ENCODE measurements at places on chromosomes 5 and 9. TPM values are rescaled to one million over a fixed set of nuclear protein-coding genes. Genes with fewer than 3 reads are reported as not detected.

GRCh38 chr5:55604611-55605067 is 69.9 kb upstream of the PLPP1 start:
- no peaks in the 10 kb centered on the region for H3K27me3 ChIP-seq
- H3K4me3 ChIP-seq, result no peak overlapping the region
- peaks cover 55% of the 10 kb centered on the region for H3K4me1 ChIP-seq
- no peaks in the 10 kb centered on the region for H3K36me3 ChIP-seq

DNA sequence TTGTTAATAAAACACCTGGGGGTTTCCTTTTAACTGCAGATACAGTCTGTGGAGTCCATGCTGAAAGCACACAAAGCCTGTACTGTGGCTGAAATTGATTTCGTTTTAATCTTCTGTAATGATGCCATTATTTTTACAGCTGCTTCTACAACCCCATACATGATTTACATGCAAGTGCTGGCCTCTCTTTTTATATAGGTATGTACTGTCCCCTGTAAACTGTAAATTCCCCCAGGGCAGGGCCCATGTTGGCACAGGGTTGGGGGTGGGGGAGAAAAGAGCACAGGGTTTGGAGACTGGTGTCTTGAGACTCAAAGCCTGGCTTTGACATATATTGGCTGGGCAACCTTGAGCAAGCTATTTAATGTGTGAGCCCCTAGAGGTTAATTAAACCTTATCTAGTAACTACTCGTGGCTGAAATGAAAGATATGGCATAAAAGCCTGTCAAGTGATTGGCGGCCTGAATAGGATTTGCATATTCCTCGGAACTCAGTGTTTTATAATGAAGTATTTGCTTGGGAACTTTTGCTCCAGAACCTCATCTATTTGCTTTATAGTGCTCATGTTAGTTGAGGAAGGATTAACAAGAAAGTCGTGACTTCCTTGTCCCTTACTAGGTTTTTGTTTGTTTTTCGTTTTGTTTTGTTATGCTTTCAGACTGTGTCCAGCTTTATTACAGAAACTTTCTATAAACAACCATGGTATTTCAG is 34.0 kb downstream of the KLF4 start:
- no peak for DNase-seq
- H3K4me3 ChIP-seq, result no peak overlapping the region
- no peaks in the 10 kb centered on the region for H3K4me1 ChIP-seq
- H3K27me3 ChIP-seq, result no peaks in the 10 kb centered on the region
- no peak overlapping the region for H3K27ac ChIP-seq

- H3K4me1 ChIP-seq, result peaks cover 16% of the 10 kb centered on the region
- H3K27ac ChIP-seq, result peak overlapping the region; percentile 95
- DNase-seq, result peak; percentile 56
- peaks cover 6% of the 10 kb centered on the region for H3K36me3 ChIP-seq
- H3K4me3 ChIP-seq, result peak overlapping the region; percentile 49
Measured at GRCh38 chr5:43017428-43017815, 22.7 kb downstream of the ANXA2R start.

- DNase-seq, result peak; percentile 45
- peak overlapping the region; percentile 54 for H3K27ac ChIP-seq
- H3K27me3 ChIP-seq, result no peaks in the 10 kb centered on the region
- H3K4me1 ChIP-seq, result peaks cover 48% of the 10 kb centered on the region
- no peak overlapping the region for H3K4me3 ChIP-seq
Measured at GRCh38 chr5:140575309-140575708, 10.7 kb downstream of the SLC35A4 start.

- H3K4me3 ChIP-seq, result no peak overlapping the region
- H3K36me3 ChIP-seq, result peaks cover 52% of the 10 kb centered on the region
- no peaks in the 10 kb centered on the region for H3K4me1 ChIP-seq
- no peaks in the 10 kb centered on the region for H3K27me3 ChIP-seq
- H3K27ac ChIP-seq, result no peak overlapping the region
Measured at GRCh38 chr5:142000704-142001484, 11.9 kb downstream of the GNPDA1 start.

DNA sequence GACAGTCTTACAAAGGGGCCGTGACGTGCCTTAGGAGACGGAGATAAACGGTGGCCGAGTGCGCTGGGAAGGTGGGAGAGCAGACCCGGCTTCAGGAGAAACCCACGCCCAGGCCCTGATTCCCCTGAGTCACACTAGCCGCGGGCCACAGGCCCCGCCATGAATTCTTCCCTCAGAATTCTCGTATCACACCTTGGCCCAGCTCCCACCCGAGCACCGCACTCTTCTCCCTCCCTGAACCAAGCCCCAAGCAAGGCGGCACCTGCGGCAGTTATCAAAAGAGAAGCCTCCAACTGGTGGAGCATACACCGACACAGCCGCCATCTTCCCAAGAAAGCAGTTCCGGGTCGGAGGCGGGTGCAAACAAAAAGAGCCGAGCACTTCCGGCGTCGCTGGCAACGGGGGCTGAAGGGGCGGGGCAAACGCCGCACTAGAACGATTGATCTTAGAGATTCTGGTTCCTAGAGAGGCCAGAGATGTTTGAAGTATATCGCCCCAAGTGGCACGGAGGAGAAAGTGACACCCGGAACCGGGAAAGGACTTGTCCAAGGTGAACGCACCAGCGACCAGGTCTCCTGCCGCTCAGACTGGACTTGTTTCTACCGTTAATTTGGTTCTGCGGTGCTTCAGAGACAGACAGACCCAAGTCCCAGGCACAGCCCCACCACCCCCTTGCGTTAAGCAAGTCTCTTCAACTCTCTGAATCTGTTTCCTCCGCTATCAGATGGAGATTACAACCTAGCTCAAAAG is at the start of gene PSMB7:
PSMB7 (minus strand) TSS at position 341 of the 750 bp plus-strand sequence; CDS start at position 324, 17 bp downstream.
- H3K27me3 ChIP-seq, result no peaks in the 10 kb centered on the region
- peak within 1 kb of the TSS; percentile 60 for H3K27ac ChIP-seq
- peak; percentile 94 for DNase-seq
- H3K36me3 ChIP-seq, result peaks cover 45% of the 10 kb centered on the region
- peaks cover 26% of the 10 kb centered on the region for H3K4me1 ChIP-seq

DNA sequence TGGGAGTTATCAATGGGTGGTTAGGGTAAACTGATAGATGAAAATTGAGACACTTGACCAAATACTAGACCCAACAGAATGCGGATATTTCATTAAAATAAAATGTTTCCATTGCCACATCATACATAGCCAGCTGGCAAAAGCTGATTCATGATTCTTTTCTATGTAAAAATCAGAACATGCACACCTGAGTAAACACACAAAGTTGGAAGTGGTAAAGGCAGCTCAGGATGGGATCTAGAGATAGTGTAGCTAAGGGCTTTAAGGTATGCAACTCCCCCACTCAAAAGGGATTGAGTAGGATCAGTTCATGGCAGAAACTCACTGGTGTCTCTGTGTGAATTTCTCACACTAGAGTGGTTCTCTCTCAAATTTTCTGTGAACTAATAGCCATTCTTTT is 541.1 kb upstream of the GRAMD2B start:
- DNase-seq, result no peak
- H3K4me1 ChIP-seq, result no peaks in the 10 kb centered on the region
- no peaks in the 10 kb centered on the region for H3K36me3 ChIP-seq
- no peak overlapping the region for H3K4me3 ChIP-seq

GRCh38 chr9:131739959-131740648 is at the start of gene RAPGEF1:
TSS of gene RAPGEF1 (minus strand) at chr9:131740076. CDS start at chr9:131739830, 246 bp downstream.
- no peaks in the 10 kb centered on the region for H3K27me3 ChIP-seq
- H3K36me3 ChIP-seq, result 0 out of 2 replicates have a peak, but pooled peaks cover 3% of the 10 kb centered on the region
- H3K4me1 ChIP-seq, result peaks cover 17% of the 10 kb centered on the region
- peak within 1 kb of the TSS; percentile 86 for H3K4me3 ChIP-seq

GRCh38 chr9:133792721-133793470 is 54.7 kb upstream of the SARDH start:
- H3K4me1 ChIP-seq, result peaks cover 11% of the 10 kb centered on the region
- H3K27me3 ChIP-seq, result no peaks in the 10 kb centered on the region
- peaks cover 87% of the 10 kb centered on the region for H3K36me3 ChIP-seq
- peak; percentile 82 for DNase-seq
- no peak overlapping the region for H3K27ac ChIP-seq

GRCh38 chr5:135930029-135930948 is 24.5 kb downstream of the LECT2 start:
- no peaks in the 10 kb centered on the region for H3K36me3 ChIP-seq
- peaks cover 82% of the 10 kb centered on the region for H3K27me3 ChIP-seq
- H3K27ac ChIP-seq, result no peak overlapping the region
- H3K4me3 ChIP-seq, result no peak overlapping the region
- peaks cover 4% of the 10 kb centered on the region for H3K4me1 ChIP-seq

GRCh38 chr5:142716963-142717362 is 31.1 kb upstream of the FGF1 start:
- no peaks in the 10 kb centered on the region for H3K36me3 ChIP-seq
- no peak overlapping the region for H3K27ac ChIP-seq
- peak; percentile 38 for DNase-seq

GRCh38 chr5:74079971-74080556 is 454.1 kb downstream of the ARHGEF28 start:
- H3K4me3 ChIP-seq, result no peak overlapping the region
- H3K36me3 ChIP-seq, result no peaks in the 10 kb centered on the region
- H3K4me1 ChIP-seq, result no peaks in the 10 kb centered on the region
- H3K27ac ChIP-seq, result no peak overlapping the region
- DNase-seq, result no peak

DNA sequence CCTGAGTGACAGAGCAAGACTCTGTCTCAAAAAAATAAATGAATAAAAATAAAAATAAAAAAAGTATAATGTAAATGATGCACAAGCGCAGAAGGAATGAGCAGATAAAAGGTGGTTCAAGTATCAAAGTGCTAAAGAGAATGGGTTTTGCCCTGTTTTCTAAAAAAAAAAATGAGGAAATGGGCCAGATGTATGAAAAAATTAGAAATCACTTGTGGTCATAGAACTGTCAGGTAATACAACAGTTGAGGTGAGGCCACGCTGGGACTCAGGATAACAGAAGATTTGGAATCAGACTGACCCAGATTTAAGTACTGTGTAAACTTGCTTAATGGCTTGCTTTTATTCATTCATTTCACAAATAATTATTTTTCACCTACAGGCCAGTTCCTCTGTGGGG is 69.8 kb downstream of the MAPKAP1 start:
- no peak overlapping the region for H3K27ac ChIP-seq
- no peak for DNase-seq
- H3K4me1 ChIP-seq, result peaks cover 28% of the 10 kb centered on the region
- H3K4me3 ChIP-seq, result no peak overlapping the region

GRCh38 chr5:114782177-114782576 is 387.5 kb downstream of the TRIM36 start:
- H3K27me3 ChIP-seq, result no peaks in the 10 kb centered on the region
- no peaks in the 10 kb centered on the region for H3K4me1 ChIP-seq
- no peak overlapping the region for H3K27ac ChIP-seq
- no peaks in the 10 kb centered on the region for H3K36me3 ChIP-seq
- H3K4me3 ChIP-seq, result no peak overlapping the region
- no peak for DNase-seq

GRCh38 chr9:5784526-5785315 is 48.2 kb downstream of the ERMP1 start:
- peak; percentile 12 for DNase-seq
- H3K36me3 ChIP-seq, result peaks cover 8% of the 10 kb centered on the region
- no peak overlapping the region for H3K27ac ChIP-seq
- H3K27me3 ChIP-seq, result no peaks in the 10 kb centered on the region
- H3K4me3 ChIP-seq, result no peak overlapping the region

- H3K4me3 ChIP-seq, result no peak overlapping the region
- no peak overlapping the region for H3K27ac ChIP-seq
- H3K36me3 ChIP-seq, result peaks cover 71% of the 10 kb centered on the region
- H3K27me3 ChIP-seq, result no peaks in the 10 kb centered on the region
- H3K4me1 ChIP-seq, result 0 out of 2 replicates have a peak, but pooled peaks cover 8% of the 10 kb centered on the region
- no peak for DNase-seq
Measured at GRCh38 chr5:154296525-154297159, 106.1 kb downstream of the GALNT10 start.

DNA sequence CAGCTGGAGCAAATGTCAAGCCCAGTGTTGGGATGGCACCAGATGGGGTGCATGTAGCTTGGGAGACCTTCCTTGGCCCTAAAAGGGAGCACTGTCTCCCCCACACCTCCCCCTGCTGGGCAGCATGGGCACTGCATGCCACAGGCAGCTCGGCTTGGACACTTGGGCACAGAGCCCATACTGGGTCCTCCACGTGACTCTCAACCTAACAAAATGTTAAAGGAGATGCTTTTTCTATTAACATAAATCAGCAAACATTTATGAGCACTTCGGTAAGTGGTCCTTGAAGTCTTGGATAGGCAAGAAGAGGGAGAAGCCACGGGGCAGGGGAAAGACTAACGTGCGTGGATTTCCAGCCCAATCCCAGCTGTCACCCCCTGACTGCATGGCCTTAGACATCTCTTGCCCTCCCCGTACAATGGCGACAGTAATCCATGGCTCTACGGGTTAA is 23.9 kb upstream of the MAPK9 start:
- no peak overlapping the region for H3K4me3 ChIP-seq
- peaks cover 93% of the 10 kb centered on the region for H3K36me3 ChIP-seq
- H3K27me3 ChIP-seq, result no peaks in the 10 kb centered on the region
- H3K4me1 ChIP-seq, result no peaks in the 10 kb centered on the region
- no peak overlapping the region for H3K27ac ChIP-seq
- DNase-seq, result peak; percentile 42

DNA sequence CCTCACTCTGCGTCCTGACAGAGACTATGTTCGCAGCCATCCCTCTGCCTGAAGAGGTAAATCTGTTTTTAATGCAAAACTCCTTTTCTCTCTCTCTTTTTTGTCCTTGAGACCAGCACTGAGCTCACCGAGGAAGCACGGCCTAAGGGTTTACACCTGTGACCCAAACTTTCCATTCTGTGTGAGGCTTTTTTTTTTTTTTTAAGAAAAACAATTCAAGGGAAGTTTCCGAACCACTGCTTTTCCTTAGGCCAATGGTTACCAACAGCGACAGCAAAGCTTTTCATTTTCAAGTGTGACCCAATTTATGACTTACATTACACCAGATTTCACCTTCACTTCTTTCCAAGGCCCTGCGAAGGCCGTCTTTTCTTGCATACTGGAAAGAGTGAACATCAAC is 205.9 kb downstream of the EFNA5 start:
- no peak overlapping the region for H3K4me3 ChIP-seq
- H3K27ac ChIP-seq, result no peak overlapping the region
- no peaks in the 10 kb centered on the region for H3K27me3 ChIP-seq
- no peaks in the 10 kb centered on the region for H3K36me3 ChIP-seq

DNA sequence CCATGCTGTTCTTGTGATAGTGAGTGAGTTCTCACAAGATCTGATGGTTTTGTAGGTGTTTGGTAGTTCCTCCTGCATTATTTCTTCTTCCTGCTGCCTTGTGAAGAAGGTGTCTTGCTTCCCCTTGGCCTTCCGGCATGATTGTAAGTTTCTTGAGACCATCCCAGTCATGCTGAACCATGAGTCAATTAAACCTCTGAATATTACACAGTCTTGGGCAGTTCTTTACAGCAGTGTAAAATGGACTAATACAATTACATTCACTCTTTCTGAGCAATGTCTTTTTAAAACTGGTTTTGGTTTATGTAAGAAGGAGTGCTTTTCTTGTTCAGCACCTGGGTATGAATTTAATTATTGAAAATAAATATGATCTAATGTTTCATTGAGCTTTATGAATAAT is 50.7 kb upstream of the ARRDC3 start:
- H3K4me1 ChIP-seq, result no peaks in the 10 kb centered on the region
- no peak overlapping the region for H3K4me3 ChIP-seq
- H3K36me3 ChIP-seq, result no peaks in the 10 kb centered on the region
- no peak overlapping the region for H3K27ac ChIP-seq
- DNase-seq, result no peak

ZDHHC11B gene
- not detected for total RNA-seq

ITGA2 gene
- total RNA-seq, result 5.2 TPM

PPP3R2 gene
- total RNA-seq, result not detected

OR13C8 gene
- not detected for total RNA-seq

TMOD1 gene
- not detected for total RNA-seq

CARTPT gene
- not detected for total RNA-seq

HBEGF gene
- total RNA-seq, result 44.2 TPM

All from SJSA1 (cell line).